ENCODE measurements at places on chromosomes 11 and 22.

DNA sequence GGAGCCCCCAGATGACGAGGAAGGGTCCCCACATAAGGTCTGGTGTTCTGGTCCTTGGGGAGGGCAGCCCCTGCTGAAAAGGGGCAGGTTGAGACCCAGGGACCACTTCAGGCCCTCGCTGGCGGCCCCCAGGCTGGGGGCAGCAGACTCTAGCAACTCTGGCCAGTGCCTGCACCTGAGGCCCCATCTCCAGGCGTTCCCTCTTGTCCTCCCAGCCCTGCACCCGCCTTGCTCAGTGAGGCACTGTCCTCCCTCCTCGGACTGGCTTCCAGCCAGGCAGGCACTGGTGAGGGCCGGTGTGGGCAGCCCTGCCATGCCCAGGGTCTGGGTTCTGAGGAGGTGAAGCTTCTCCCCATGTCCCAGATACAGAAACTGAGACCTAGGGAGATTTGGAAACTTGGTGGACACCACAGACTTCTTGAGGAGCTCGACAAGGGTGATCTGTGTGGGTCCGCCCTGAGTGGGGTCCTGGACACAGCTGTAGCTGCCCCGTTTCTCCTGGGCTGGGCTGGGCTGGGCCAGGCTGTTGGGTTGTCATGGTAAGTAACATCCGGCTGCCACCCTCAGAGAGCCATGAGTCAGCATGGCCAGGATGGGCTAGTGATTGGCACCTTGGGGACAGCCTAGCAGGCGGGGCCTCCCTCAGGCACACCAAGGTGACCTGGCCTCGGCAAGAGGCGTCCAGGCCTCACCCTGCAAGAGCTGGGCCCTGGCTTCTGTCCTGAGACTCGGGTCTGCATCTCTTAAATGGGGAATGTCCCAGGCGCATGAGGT is 11.1 kb upstream of the PHLDA2 start:
- DNase-seq: no peak

DNA sequence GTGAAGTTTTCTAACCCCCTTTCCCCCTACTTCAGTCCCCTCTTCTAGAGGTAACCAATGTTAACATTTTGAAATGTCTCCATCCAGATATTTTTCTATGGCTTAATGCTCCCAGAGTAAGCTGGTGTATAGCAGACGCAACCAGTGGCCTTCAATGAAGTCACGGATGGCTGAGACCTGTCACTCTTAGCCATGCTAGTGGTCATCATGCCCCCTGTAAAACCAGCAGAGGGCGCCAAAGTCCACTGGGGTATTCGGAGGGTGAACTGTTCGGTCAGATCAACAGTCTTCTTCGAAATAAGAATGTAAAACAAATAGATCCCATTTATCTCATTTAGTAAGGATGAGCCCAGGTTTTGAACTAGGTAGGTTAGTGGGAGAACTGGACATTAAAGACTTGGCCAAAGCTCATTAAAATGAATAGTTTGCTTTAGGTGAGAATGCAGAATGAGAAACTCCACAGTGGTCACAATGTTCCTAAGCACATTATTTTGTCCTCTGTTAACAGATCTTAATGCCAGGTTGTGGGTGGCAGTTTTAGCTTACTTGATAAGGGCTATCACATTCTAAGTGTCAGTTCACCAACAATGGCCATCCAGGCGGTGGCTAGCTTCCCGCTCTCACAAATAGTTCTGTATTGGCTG is 8.6 kb upstream of the MMP8 start:
- no peak for DNase-seq

DNA sequence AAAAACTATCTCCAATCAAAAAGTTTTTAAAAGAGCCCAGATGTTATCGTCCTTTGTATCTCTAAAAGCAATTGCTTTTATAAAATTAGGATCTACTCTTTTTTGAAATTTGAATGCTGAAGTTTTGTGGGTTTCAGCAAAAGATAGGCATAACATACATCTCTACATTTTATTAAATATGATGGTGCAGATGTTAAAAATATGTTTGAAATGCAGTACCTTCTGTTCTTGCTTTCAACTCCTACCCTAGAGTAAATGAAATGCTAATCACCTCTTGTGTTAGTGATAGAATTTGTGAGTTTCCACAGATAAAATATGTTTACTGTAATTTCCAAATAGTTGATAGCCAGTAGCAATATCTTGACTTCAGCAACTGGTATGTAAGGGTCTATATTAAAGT is 95.7 kb upstream of the VPREB1 start:
- no peak for DNase-seq

DNA sequence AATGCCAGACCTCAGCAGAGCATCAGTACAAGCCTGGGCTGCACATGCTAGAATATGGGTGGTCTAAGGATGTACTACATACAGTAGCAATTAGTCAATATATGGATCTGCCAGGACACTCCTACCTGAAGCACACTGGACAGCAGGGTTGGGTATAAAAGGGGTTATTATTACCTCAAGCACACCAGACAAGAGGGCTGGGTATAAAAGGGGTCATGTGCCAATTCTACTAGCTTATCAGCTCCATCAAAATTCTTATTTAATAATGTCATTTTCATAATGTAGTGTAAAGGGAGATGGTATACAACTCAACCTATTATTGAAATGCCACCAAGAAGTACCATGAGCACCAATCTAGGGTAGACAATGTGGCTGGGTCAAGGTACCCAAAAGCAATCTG is 44.7 kb upstream of the PRODH start:
- no peak for DNase-seq

DNA sequence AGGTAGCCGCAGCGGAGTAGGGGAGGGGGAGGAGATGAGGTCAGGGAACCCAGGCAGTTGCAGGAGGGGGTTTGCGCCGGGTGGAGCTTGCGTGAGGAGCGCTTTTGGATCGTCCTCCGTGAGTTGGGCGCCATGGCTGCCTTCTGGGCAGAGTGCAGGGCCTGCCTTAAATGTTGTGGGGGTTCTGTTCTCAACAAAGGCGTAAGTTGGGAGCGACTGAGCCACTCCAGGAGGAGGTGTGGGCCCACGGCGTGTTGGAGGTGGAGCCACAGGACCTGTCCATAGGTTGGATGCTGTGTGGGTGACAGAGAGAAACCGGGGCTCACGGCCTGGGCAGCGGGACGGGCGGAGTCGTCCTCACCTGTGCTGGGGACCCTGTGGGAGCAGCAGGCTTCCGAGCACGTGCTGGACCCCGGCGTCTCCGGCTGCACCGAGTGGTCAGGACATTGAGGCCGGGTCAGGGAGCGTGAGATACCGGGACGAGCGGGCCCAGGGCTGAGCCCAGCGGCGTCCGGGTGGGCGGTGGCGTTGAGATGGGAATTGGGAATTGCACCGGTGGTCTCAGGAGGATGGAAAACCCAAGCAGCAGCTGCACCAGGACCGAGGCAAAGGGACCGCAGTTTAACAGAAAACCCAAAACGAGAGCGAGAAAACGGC is 977 bp upstream of the PGGHG start:
- DNase-seq: no peak
